IPS-NIHi11 (cell line): ENCODE measurements at places on chromosomes 12 and 14.

DNA sequence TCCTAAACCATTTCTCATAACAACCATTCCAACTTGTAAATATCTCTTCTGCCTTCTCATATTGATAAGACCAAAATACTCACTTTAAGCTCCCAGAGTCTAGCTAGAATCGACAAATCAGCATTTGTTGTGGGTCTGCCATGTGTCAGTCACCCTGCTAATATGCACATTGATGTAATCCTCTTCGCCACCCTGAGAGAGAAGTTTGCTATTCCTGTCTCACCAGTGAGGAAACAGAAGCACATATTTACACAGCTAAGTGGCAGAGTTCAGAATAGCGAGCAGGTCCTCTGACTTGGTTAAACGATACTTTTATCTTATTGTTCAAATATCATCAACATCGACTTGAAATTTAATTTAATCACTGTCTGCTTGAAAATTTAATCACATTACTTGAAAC lies 142.1 kb downstream of the ANO4 start:
- no peak for DNase-seq

DNA sequence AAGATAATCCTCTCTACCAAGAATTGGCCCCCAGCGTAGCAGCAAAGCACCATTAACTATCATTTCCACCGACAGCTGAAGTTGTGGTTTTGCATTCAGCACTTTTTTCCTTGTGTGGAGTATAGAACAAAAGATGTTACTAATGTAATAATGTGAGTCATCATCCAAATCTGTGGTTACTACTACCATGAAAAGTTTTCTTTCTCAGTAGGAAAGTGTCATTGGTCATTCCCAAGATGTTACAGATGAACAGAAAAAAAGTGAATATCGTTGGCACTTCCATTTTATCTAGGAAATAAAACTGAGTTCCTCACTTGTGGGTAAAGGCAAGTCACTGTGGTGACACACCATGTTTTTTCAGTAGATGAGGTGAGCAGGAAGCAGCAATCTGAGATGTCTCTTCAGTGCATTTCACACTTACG lies 30.3 kb upstream of the IFNG start:
- DNase-seq, result no peak

DNA sequence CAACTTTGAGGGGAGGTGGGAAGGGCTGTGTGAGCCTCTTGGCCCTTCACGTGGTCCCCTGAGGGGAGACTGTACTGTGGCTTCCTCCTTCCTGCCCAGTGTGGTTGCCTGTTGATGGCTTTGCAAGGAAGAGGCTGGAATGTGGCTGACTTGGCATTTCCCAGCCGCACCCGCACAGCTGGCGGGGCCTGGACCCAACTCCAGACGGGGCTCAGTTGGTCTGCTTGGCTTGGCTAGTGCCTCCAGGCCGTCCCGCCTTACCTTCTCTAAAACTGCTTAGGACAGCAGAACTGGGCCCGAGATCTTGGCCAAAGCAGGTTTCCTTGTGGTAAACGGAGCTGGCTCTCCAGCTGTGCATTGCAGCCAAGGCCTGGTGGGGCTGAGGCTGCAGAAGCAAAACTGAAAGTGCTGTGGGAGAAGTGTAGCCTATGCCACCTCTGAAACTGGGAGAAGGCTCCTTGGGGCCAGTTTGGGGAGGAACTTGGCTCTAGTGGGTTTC lies 139.5 kb downstream of the SMOC1 start:
- no peak for DNase-seq

DNA sequence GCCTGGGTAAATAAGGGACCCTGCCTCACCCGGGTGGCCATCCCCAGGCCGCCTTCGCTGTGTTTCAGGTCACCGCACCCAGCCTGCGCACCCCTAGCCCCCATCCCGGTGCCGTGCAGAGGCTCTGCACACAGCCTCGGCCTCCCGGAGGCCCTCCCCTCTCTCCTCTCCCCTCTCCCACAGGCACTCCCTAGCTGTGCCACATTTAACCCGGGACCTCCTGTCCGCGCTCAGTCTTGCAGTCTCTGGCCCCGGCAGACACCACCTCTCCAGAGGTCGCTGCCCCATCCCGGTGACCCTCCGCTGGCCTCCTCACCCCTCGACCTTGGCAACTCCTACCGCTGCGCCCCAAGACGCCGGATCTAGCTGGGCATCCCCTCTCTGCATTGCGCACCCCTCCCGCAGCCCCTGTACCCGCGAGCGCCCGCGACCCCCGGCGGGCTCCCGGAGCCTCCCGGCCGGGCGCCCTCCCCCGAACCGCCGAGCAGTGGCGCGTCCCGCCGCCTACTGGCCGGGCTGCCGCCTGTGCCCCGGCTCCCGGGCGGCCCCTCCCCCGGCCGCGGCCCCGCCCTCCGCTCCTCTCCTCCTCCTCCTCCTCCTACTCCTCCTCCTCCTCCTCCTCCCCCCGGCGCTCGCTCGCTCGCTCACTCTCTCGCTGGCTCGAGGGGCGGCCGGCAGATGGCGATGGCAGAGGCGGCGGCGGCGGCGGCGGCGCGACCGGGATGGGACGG lies 120.7 kb downstream of the AACS start:
- peak; percentile 89 for DNase-seq

GRCh38 chr14:94816113-94816512 lies 46.2 kb upstream of the GSC start:
- no peak for DNase-seq
